EL (cell line): ENCODE measurements at places on chromosomes 13 and 19.

- peak; percentile 60 for DNase-seq
Observed at GRCh38 chr19:4077800-4078684, 11.3 kb upstream of the ZBTB7A start.

- no peak for DNase-seq
Observed at GRCh38 chr19:29521291-29522075, 4.3 kb upstream of the VSTM2B start.

DNA sequence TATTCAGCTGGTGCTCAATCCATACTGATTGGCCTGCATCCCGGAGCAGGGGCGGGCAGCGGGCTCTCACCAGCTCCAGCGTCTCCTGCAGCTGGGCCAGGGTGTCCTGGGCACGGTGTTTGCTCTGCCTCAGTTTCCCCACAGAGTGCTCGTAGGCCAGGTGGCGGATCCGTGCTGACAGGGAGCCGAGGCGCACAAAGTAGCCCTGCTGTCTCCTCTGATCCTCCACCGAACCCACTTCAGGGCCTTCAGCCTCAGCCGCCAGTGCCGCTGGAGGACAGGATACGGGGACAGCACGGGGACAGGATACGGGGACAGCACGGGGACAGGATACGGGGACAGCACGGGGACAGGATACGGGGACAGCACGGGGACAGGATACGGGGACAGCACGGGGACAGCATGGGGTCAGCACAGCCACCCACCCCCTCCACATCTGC, 7.3 kb upstream of the PLIN4 start:
- DNase-seq = no peak

DNA sequence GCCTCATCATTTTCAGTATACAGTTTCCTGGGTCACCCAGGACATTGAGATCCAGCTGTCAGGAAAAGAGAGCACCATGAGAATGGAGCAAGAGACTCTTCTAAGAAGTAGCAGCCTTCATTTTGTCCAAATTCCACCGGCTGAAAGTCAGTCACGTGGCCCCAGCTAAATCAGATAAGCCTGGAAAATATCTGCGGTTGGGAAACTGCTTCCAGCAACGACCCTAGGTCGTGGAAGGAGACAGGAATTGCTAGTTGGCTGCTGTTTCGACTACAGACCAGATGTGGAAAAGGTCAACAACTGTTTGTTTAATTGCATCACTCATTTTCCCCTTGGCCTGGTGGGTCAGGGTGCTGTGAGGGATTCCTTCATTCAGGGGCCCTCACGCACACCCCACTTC, 107.0 kb downstream of the ZNF536 start:
- DNase-seq = no peak

GRCh38 chr19:53597023-53597422, 34.8 kb upstream of the DPRX start:
- no peak for DNase-seq

DNA sequence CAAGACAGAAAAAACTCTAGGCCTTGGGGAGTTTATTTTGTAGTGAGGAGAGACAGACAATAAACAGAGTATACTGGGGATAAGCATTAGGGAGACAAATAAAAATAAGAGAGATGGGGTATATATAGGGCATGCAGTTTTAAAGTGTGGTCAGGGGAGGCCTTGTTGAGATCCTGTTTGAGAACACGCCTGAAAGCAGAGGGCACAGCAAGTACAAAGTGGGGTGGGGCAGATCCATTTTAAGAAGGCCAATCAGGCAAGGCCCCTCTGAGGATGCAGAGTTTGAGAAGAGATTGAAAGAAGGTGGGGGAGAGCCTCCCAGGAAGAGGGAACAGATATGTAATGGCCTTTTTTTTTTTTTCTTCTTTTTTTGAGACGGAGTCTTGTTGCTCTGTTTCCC, 2.1 kb downstream of the PPP2R1A start:
- DNase-seq = no peak

GRCh38 chr13:40776681-40777165, 5.7 kb upstream of the MRPS31 start:
- DNase-seq = peak; percentile 79

- peak; percentile 30 for DNase-seq
Observed at GRCh38 chr13:93714171-93714570, 487.6 kb downstream of the GPC6 start.

GRCh38 chr19:39362682-39363657, 20.7 kb downstream of the SAMD4B start:
- DNase-seq = peak; percentile 89

DNA sequence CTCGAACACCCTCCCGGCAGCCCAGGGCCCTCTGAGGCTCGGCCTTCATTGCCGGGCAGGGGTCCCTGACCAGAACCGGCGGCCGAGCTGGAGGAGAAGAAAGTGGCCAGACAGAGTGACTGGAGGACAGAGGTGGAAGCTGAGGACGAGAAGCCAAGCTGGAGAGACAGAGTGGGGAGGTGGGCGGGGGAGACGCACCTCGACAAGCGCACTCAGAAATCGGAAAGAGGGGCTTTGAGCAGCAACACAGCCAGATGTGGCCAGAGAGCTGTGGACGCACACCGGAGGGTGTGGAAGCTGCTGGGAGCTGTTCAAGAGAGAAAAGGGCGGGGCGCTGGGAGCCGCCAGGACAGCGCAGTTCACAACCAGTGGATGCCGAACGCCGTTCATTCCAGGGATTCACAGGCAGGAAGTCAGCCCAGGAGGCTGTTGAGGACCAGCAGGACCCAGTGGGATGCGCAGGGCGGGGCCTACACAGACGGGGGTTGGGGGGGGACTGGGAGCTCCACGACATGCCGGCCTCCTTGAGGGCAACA, 28.2 kb upstream of the C13orf46 start:
- DNase-seq = no peak

- DNase-seq = no peak
Observed at GRCh38 chr19:3114018-3114726, 20.0 kb downstream of the GNA11 start.

DNA sequence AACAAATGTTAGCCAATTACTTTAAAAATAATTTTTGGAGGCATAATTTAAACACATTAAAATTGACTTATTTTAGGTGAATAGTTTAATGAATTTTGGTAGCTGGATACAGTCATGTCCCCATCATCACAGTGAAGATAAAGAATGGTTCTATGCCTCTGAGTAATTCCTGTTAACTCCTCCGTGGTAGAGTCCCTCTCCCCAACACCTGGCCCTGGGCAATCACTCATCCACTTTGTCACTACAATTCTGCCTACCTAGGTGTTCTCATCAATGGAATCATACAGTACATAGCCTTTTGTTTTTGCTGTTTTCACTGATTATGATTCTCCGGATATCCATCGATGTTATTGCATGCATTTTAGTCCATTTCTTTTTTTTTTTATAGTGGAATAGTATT, 55.6 kb downstream of the ING1 start:
- no peak for DNase-seq

- DNase-seq = no peak
Observed at GRCh38 chr13:87356314-87356713, 314.9 kb upstream of the SLITRK5 start.

- no peak for DNase-seq
Observed at GRCh38 chr19:7933411-7933810, 7.5 kb upstream of the CTXN1 start.

- no peak for DNase-seq
Observed at GRCh38 chr19:748274-748598, 2.7 kb upstream of the MISP start.
